Activated naive CD4-positive, alpha-beta T cell (primary cell): ENCODE measurements at places on chromosomes 2 and 18.

- DNase-seq: no peak
Measured at GRCh38 chr2:74816540-74817303, 17.2 kb upstream of the HK2 start.

- no peak for DNase-seq
Measured at GRCh38 chr2:119826370-119826961, 66.7 kb downstream of the PTPN4 start.

GRCh38 chr2:213036836-213037235, 114.6 kb downstream of the IKZF2 start:
- no peak for DNase-seq

DNA sequence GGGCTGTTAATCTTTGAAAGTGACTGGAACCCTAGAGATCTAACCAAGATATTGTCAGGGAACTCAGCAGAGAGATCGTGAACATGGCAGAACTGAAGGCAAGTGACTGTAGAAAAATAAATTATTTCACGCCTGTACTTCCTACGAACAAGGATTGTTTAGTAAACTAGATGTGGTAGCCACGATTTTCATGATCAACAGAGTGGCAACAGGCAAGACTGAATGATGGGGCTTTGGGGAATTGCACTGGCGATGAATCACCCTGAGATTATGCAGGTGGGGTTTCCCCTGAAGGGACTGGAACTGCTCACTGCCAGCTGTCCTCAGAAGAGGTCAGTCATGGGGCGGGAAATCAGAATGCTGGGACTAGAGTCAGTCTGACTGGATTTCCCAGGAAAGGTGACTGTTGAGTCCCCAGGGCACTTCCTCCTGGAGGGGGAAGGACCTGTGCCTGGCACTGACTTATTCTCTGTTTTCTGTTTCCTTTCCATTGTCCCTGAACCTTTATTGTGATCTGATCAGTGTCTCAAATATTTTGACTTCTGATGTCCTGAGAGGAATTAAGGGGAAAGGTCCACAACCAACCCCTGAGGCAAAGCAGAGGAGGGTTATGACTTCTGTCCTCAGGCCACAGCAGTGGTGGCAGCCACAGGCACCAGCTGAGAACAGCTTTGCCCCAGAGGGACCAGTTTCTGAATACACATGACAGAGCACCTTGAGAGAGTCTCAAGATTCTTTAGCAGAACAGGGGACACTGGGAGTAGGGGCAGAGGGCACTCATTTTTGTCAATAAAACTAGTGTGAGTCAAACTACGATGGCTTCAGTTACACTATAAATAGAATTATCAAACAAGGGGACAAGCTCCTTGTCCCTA, 70.0 kb downstream of the NAB1 start:
- no peak for DNase-seq

GRCh38 chr2:42794271-42795046, 2.1 kb upstream of the HAAO start:
- no peak for DNase-seq

DNA sequence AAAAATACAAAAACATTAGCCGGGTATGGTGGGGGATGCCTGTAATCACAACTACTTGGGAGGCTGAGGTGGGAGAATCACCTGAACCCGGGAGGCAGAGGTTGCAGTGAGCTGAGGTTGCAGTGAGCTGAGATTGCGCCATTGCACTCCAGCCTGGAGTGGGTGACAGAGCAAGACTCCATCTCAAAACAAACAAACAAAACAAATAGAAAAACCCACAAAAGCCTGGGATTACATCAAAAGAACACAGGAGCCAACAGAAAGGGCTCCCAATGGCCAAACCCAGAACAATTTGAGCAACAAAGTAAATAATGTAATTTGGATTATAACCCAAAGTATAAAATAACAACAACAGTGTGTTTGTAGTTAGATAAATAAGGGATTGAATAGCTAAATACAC, 159.8 kb downstream of the UXS1 start:
- no peak for DNase-seq

DNA sequence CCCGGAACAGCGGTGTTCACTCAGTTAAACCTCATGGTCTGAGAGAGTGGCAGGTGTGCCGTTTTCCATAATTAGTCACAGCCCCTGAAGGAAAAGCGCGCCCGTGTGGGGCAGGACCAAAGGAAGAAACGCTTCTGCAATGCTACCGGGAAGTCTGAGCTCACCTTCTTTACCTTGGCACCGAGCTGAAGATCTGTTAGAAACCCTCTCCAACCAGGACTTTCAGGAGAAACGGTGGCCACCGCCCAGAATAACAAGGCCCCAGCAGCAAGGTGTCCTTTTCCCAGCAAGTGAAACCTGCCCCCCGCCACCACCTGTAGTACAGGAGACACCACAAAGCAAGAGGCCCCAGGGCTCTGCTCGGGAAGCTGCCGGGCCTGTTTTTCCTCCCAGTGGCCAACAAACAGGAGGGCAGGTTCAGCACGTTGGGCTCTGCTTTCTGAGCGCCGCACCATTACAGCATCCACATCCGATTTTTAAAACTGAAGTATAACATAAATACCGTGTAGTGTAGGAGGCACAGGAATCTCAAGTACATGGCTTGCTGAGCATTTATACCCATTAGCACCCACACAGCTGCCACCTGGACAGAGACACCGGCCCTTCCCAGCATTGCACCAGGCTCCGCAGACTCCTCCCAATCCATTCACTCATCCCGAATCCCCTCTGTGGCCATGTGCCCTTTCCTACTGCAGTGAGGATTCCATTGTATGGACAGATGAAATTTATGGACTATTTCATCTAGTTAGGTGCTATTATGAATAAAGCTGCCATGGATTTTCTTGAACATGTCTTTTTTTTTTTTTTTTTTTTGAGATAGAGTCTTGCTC, 121.8 kb upstream of the RIOK3 start:
- no peak for DNase-seq

GRCh38 chr2:96106991-96107707, 9.2 kb downstream of the ADRA2B start:
- DNase-seq: no peak
